ENCODE measurements at places on chromosomes 1 and 21. TPM values are rescaled to one million over a fixed set of nuclear protein-coding genes. Genes with fewer than 3 reads are reported as not detected.

GRCh38 chr21:46082963-46083790, 14.7 kb upstream of the COL6A2 start:
- DNase-seq = no peak

DNA sequence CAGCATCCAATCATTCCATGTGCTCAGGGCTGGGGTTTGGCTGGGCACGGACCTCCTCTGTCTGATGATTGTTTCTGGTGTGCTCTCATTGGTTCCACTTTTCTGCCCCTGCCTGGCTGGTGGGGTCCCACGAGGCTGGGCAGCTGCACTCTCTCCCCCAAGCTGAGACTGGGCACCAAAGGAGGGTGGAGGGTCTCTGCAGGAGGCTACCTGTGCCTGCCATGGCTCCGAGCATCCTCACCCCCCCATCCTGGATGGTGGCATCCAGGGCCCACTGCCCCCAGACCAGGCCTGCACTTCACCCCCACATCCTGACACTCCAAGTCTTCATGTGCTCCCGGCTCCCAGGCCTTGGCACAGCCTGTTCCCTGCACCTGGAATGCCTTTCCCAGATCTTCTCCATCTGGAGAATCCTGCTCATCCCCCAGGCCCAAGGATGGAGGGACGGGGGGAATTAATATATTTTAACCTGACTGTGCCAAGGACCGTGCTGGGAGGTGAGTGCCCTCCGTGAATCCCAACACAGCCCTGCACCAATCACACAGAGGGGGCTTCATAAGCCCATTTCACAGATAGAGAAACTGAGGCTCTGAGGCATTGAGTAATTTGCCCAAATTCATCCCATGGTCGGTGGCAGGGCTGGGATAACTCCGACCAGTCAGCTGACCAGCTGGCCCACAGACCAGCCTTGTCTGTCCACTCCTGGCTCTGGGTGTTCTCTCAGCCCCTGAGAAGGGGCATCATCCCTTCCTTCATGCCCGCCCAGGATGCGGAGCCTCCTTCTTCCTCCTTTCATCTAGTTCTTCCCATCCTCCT, 403.4 kb downstream of the MATN1 start:
- no peak for DNase-seq

- no peak for DNase-seq
Measured at GRCh38 chr1:48670234-48671020, 106.3 kb downstream of the BEND5 start.

DNA sequence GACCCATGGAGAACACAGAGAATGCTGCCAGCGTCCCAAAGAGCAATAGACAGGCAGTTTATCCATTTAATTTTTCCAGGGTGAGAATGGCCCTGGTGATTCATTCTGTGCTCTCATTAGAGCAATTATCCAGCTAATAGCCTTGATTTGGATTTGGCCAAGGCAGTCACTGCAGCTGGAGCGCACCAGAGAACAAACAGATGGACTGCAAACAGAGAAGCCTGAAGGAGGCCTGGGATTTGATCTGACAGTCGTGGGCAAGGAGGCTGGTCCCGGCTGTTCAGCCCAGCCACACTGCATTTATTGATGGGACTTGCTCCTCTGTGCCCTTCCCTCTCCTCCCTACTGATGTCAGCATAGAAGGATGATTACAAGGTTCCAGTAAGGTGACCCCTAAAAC, 353.9 kb upstream of the C1orf174 start:
- no peak for DNase-seq

DNA sequence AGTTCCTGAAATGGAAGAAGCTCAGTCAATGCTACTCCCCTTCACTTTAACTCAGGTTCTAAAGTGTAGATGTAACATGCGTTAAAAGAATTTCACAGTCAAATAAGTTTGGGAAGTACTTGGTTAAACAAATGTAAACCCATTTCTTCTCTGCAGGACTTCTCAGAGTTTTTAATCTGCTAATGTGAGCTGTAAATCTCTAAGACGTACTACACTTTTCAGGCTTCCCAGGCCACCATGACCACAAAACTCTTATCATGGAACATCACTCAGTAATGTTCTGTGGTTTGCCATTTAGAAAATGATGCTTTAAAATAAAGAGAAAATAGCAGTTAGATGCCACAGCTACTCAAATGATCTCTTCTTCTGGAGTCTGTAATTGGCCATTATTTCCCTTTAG, 104.3 kb downstream of the HHIPL2 start:
- no peak for DNase-seq

DNA sequence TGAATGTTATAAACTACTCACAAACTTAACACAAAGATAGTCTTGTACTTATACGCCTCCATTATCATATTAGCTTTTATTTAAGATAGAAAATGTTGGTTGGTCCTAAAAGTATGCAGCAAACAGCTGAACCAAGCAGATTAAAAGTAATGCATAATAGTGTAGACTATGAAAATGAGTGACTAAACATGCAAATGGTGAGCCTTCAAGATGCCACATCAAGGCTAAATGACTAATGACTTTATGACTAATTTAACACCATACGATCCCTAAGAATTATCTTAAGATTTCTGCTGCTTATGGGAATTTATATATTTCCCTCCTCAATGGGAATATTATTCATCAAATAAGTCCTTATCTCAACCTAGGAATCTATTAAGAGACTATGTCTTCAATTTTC, 4.6 kb downstream of the GPATCH2 start:
- DNase-seq = no peak

DNA sequence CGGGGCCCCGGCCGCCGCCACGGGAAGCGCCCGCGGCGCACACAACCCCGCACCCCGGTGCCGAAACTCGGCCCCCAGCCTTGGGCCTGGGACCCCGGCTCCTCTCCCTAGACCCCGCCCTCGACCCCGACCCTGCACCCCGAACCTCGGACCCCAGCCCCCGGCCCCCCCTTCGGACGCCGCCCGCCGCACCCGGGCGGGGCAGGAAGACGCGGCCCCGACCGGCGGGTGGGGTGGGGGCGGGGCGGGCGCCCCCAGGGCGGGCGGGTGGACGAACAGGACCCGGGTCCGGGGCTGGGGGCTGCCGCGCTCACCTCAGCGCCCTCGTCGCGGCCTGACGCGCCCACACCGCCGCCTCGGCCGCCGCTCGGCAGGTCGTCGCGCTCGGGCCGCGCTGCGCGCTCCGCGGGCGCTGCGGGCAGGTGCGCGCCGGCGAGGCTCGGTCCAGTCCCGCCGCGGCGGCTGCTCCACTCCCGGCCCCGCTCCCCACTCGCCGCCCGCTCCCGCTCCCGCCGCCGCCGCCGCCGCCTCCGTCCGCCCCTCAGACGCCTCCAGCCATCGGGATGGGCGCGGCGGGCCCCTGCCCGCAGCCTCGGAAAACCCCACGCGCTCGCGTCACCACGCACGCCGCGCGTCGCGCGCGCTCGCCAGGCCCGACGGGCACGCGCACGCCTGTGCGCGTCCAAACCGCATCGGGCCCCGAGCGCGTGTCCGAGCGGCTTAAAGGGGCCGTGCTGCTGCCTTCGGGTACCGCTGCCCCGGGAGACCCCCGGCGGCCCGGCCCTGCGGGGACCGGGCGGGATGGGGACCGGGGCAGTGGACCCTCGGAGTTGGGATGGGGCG, at the start of gene GNB1:
GNB1 (minus strand) TSS at position 582 of the 843 bp plus-strand sequence. CDS start 65,634 bp downstream, outside the sequence.
- peak; percentile 88 for DNase-seq

DNA sequence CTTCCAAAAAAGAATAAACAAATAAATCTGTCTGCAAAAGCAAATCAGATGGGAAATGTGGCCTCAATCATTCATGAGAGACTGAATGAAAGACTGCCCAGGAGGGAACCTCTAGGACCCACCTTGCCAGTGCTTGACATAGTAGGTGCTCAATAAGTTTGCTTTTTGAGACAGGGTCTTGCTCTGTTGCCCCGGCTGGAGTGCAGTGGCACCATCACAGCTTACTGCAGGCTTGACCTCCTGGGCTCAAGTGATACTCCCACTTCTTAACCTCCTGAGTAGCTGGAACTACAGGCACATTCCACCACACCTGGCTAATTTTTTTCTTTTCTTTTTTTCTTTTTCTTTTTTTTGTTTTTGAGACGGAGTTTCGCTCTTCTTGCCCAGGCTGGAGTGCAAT, 40.3 kb upstream of the CCSAP start:
- no peak for DNase-seq

GRCh38 chr1:193974286-193974798, 787.9 kb upstream of the B3GALT2 start:
- DNase-seq = no peak

DNA sequence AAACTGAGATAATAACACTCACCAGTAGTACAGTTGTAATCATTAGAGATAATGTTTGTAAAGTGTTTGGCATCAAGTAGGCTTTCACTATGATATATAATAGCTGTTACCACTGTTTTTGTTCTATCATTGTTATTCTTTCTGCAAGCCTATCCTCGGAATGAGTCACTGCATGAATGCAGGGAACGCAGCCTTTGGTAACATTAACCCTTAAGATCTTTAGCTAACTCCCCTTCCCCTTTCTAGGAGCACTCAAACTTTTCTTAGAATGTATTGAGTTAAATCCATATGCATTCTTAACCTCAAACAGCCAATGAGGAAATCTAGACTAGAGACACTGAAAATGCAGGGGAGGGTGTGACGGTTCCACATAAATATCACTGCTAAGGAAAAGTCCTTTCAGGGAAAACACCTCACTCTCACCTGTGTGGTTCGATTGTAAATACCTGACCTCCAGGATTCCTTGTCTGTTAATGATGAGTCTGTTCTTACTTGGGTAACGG, 467.3 kb downstream of the SETD4 start:
- peak; percentile 62 for DNase-seq

DNA sequence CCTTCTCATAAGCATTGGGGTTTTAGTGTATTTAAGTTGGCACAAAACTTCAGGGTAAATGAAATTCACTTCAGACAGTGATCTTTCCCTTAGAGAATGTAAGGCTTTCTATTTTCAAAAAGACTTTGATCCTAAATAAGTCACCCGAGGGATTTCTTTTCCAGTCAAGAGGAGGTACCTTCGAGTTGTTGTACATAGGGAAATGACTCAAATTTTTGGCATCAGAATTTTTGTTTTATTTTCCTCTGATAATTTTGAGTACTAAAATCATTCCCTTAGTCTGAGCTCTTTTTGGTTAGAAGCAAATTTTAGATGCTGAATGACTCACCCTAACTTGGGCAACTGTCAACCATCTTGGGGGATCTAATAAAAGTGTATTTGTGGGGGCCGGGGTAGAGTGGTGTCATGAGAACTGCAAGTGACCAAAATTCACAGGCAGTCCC, 193.9 kb downstream of the DHRS3 start:
- DNase-seq = no peak

GRCh38 chr1:214329470-214330220, 48.7 kb downstream of the SMYD2 start:
- no peak for DNase-seq

- no peak for DNase-seq
Measured at GRCh38 chr1:219040291-219040690, 133.4 kb upstream of the LYPLAL1 start.

ASTN1 gene
- 4.1 TPM for total RNA-seq

LDLRAP1 gene
- total RNA-seq = 4.6 TPM

MCOLN2 gene
- 3.1 TPM for total RNA-seq

PTPRC gene
- not detected for total RNA-seq

C1QTNF12 gene
- not detected for total RNA-seq

DNASE2B gene
- not detected for total RNA-seq

OVAAL gene
- 0.61 TPM for total RNA-seq

NR5A2 gene
- not detected for total RNA-seq

GUCA2A gene
- total RNA-seq = not detected

AK5 gene
- 27.7 TPM for total RNA-seq

MX2 gene
- total RNA-seq = 1.2 TPM

Data from Caki2 (cell line).